ENCODE measurements at places on chromosomes 7 and 10.

GRCh38 chr7:2108071-2108455 is 124.7 kb downstream of the MAD1L1 start:
- ATAC-seq, result no peak
- peaks cover 32% of the 10 kb centered on the region for H3K36me3 ChIP-seq
- H3K27me3 ChIP-seq, result no peaks in the 10 kb centered on the region
- no peak overlapping the region for H3K4me3 ChIP-seq
- peaks cover 76% of the 10 kb centered on the region for H3K4me1 ChIP-seq

- H3K4me1 ChIP-seq, result no peaks in the 10 kb centered on the region
- peaks cover 20% of the 10 kb centered on the region for H3K27me3 ChIP-seq
- H3K36me3 ChIP-seq, result no peaks in the 10 kb centered on the region
Measured at GRCh38 chr10:78471723-78472550, 438.3 kb downstream of the RPS24 start.

- ATAC-seq, result no peak
- no peaks in the 10 kb centered on the region for H3K4me1 ChIP-seq
- peaks cover 8% of the 10 kb centered on the region for H3K27me3 ChIP-seq
- H3K4me3 ChIP-seq, result no peak overlapping the region
Measured at GRCh38 chr10:129809431-129809830, 154.6 kb downstream of the EBF3 start.

DNA sequence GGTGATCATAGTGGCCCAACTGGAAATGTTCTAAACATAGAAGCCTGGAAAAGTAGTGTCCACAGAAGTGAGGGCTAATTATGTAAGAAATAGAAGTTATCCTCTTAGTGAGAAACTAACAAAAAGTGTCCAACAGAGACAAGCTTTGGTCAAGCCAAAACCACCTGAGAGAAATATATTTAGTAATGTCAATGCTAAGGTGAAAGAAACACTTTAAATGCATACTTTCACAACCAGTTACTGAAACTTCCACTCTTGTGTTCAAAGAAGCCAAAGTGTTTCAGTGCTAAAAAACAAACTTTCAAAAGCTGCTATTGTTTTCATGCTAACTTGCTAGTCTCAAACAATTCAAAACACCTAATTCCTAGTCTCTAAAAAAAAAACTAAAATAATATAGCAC is 18.1 kb downstream of the RAB11FIP2 start:
- no peak overlapping the region for H3K27ac ChIP-seq
- no peaks in the 10 kb centered on the region for H3K4me1 ChIP-seq
- H3K27me3 ChIP-seq, result no peaks in the 10 kb centered on the region
- H3K36me3 ChIP-seq, result peaks cover 36% of the 10 kb centered on the region
- no peak overlapping the region for H3K4me3 ChIP-seq

- H3K4me1 ChIP-seq, result peaks cover 32% of the 10 kb centered on the region
- no peak overlapping the region for H3K4me3 ChIP-seq
- peak; percentile 70 for ATAC-seq
- H3K27me3 ChIP-seq, result no peaks in the 10 kb centered on the region
- H3K27ac ChIP-seq, result peak overlapping the region; percentile 8
- no peaks in the 10 kb centered on the region for H3K36me3 ChIP-seq
Measured at GRCh38 chr7:132654150-132654549, 77.9 kb upstream of the PLXNA4 start.

GRCh38 chr7:46669028-46669427 is 748.0 kb upstream of the IGFBP3 start:
- H3K27me3 ChIP-seq, result no peaks in the 10 kb centered on the region
- H3K36me3 ChIP-seq, result no peaks in the 10 kb centered on the region
- no peaks in the 10 kb centered on the region for H3K4me1 ChIP-seq
- no peak for ATAC-seq

- no peaks in the 10 kb centered on the region for H3K4me1 ChIP-seq
- H3K36me3 ChIP-seq, result no peaks in the 10 kb centered on the region
- no peak overlapping the region for H3K4me3 ChIP-seq
- no peak for ATAC-seq
- no peak overlapping the region for H3K27ac ChIP-seq
Measured at GRCh38 chr10:98481404-98481945, 34.7 kb upstream of the HPS1 start.

DNA sequence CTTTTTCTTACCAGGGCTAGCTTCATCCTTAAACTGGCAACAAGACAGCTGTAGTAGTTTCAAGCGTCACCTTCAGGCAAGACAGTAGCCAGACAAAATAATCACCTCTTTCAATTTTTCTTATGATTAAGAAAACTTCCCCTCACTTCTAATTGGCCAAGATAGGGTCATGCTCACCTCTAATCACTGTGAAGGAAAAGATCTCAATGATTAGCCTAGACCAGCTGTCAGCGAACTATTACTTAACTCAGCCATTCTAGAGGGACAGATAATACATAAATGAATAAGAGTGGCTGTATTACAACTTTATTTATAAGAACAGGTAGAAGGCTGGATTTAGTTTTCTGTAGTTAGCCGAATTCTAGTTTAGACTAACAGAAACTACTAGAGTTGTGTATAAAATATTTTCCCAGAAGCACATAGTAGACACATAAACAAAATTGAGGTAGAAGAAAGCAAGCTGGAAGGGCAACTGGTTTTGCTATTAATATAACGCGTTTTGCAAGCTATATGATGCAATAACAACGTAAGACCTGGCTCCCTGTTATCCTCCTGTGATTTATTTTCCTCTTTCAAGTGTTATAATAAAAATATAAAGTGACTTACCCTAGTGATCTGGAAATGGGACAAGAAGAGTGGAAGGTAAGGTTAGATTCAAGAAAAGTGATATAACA is 64.3 kb downstream of the ELAPOR2 start:
- no peak for ATAC-seq
- no peak overlapping the region for H3K4me3 ChIP-seq
- H3K27me3 ChIP-seq, result no peaks in the 10 kb centered on the region
- no peaks in the 10 kb centered on the region for H3K4me1 ChIP-seq
- H3K36me3 ChIP-seq, result no peaks in the 10 kb centered on the region

GRCh38 chr10:28327491-28327880 is 24.6 kb upstream of the MPP7 start:
- H3K4me3 ChIP-seq, result no peak overlapping the region
- ATAC-seq, result no peak
- no peak overlapping the region for H3K27ac ChIP-seq
- peaks cover 23% of the 10 kb centered on the region for H3K4me1 ChIP-seq

- no peak overlapping the region for H3K27ac ChIP-seq
- no peak overlapping the region for H3K4me3 ChIP-seq
- peaks cover 32% of the 10 kb centered on the region for H3K4me1 ChIP-seq
- peaks cover 92% of the 10 kb centered on the region for H3K36me3 ChIP-seq
- no peak for ATAC-seq
- H3K27me3 ChIP-seq, result no peaks in the 10 kb centered on the region
Measured at GRCh38 chr7:135197343-135197742, 14.0 kb downstream of the WDR91 start.

DNA sequence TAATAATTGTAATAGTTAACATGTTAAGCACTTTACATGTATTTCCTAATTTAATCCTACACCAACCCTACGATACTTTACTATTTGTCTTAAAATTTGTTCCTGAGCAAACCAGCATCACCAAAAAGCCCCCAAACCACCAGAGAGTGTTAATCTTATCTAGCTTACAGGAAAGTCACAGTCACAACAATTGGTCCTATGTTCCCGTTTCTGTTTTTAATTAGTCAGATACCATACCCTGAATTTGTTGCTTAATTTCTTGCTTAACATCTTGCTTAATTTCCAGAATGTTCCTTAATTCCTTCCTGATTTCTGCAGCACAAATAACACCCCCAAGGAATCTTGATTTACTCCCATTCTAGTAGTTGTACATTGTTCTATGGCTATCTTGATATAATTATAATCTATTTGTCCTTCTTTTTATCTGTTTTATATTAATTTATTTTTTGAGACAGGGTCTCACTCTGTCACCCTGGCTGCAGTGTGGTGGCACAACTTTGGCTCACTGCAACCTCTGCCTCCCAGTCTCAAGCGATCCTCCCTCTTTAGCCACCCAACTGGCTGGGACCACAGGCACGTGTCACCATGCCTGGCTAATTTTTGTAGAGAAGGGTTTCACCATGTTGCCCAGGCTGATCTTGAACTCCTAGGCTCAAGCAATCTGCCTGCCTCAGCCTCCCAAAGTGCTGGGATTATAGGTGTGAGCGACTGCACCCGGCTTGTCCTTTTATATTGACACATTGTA is 6.6 kb upstream of the PDSS1 start:
- no peak overlapping the region for H3K4me3 ChIP-seq
- ATAC-seq, result no peak
- no peaks in the 10 kb centered on the region for H3K36me3 ChIP-seq
- no peaks in the 10 kb centered on the region for H3K4me1 ChIP-seq
- H3K27ac ChIP-seq, result no peak overlapping the region

DNA sequence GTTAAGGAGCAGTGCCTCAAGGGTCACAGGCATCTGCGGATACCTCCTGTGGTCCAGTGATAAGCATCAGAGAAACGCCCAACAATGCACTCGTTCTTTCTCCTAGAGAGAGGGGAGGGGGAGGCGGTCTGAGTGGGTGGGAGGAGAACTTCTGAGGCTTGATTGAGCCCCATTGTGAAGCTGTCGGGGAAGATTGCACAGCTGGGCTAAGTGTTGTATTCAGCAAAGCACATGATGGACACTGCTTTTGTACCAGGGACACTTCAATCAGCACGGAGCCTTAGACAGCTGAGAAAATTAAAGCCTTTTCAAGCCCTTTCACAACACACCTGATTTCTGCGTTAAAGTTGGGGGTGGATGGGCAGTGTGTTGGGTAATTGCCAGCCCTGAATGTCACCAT is 230.3 kb upstream of the GHITM start:
- no peak for ATAC-seq
- H3K36me3 ChIP-seq, result no peaks in the 10 kb centered on the region
- H3K4me3 ChIP-seq, result no peak overlapping the region
- no peak overlapping the region for H3K27ac ChIP-seq
- no peaks in the 10 kb centered on the region for H3K27me3 ChIP-seq
- no peaks in the 10 kb centered on the region for H3K4me1 ChIP-seq

GRCh38 chr10:32005050-32005449 is 51.2 kb downstream of the KIF5B start:
- peaks cover 6% of the 10 kb centered on the region for H3K4me1 ChIP-seq
- H3K4me3 ChIP-seq, result no peak overlapping the region
- H3K27me3 ChIP-seq, result no peaks in the 10 kb centered on the region
- no peak overlapping the region for H3K27ac ChIP-seq

GRCh38 chr10:70074165-70074564 is 21.5 kb downstream of the MACROH2A2 start:
- ATAC-seq, result no peak
- H3K27ac ChIP-seq, result no peak overlapping the region
- H3K27me3 ChIP-seq, result peaks cover 41% of the 10 kb centered on the region
- no peak overlapping the region for H3K4me3 ChIP-seq
- no peaks in the 10 kb centered on the region for H3K4me1 ChIP-seq
